NCI-H187 (cell line): ENCODE measurements at places on chromosomes 13 and 19.

DNA sequence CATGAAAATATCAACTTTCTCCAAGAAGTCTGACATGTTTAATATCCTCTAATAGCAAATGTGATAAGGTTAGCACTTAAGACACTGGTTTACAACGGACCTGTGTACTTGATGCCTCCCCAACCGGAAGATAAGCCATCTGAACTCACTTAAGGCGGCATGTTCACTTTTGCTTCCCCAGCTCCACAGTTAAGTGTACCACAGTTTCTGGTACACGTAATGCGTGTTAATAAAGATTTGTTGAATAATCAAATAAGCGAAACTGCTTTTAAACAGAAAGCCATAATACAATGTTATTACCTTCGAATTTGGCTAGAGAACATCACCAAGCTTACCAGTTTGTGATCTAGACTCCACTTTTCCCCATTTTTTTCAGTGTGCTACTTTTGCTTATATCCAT, 1.4 kb upstream of the PAN3 start:
- no peak for DNase-seq

DNA sequence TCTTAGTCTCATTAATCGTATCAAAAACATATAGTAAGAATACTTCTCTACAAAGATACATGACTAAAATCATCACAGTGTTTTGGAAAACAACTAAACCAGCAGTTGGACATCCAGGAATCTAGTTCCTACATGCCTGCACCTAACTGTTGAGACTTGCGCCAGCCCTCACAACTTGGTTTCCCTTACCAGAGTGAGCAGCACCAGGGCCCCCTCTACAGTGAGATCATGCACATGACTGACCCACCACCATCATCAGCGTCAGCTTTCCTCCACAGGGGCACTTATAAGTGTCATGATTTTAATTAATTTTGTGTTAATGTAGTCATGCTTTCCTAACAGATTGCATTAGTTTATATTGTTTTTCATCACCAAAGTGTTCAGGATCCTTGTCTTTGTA, 1322.0 kb downstream of the EFNB2 start:
- DNase-seq, result no peak

GRCh38 chr19:23440207-23440606, 44.9 kb upstream of the ZNF91 start:
- DNase-seq, result no peak

DNA sequence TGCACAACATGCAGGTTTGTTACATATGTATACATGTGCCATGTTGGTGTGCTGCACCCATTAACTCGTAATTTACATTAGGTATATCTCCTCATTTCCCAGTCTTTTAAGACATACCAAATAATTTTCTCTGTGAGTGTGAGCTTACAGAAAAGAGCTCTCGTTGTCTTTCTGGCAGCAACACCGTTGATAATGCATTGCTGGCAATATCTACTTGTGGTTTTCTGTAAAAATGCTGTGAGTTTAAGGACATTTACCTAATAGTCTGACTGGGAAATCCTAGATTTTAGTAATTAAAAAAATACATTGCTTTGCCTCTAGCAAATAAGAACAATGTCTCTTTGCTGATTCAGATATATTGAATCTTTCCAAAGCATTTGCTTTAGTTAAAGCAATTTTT, 8.4 kb downstream of the IGFL3 start:
- no peak for DNase-seq

GRCh38 chr13:94232161-94232950, 247.1 kb downstream of the DCT start:
- DNase-seq, result no peak

- DNase-seq, result peak; percentile 9
These were observed 232.9 kb upstream of the STARD13 start for GRCh38 chr13:33518452-33518851.

DNA sequence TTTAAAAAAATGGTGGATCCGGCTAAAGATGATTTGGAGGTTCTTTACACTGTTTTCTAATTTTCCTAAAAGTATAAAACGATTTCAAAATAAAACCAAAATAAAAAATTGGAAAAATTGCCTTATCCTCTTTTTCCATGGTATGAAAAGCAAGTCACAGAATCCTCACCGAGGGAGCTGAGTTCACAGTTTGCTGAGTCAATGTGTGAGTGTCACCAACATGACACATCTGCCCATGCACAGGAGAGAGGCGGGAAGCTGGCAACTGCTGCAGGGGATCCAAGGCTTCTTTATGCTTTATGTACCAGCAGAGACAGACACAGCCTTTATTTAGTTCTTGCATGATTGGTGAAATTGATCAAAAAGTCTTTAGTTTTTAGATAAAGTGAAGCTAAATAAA, 157.8 kb downstream of the TNFSF13B start:
- DNase-seq, result no peak

GRCh38 chr19:19686580-19686979, 17.9 kb downstream of the ZNF101 start:
- no peak for DNase-seq

GRCh38 chr13:92727118-92727517, 499.5 kb upstream of the GPC6 start:
- no peak for DNase-seq

- no peak for DNase-seq
These were observed 188.8 kb downstream of the POSTN start for GRCh38 chr13:37409756-37410155.

DNA sequence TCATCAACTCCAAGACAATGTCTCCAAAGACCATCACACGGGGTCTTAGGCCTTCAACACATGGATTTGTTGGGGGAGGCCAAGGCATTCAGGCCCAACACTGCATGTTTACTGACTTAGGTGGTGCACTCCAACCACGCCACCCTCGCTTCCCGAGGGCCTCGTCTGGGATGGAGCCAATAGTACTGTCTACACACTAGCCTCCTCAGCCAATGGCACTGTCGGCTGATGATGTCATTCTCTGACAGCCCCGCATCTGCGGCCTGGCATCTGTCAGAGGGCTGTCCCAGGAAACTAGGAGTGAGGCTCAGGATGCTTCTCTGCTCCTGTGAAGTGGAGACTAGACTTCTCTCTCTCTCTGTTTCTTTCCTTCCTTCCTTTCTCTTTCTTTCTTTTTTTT, 96.6 kb downstream of the TEX26 start:
- DNase-seq, result no peak

GRCh38 chr13:28859069-28859468, 38.9 kb downstream of the MTUS2 start:
- no peak for DNase-seq

GRCh38 chr13:95710313-95710712, 33.4 kb downstream of the DNAJC3 start:
- no peak for DNase-seq

- no peak for DNase-seq
These were observed 57.6 kb downstream of the MICU2 start for GRCh38 chr13:21546372-21546771.

DNA sequence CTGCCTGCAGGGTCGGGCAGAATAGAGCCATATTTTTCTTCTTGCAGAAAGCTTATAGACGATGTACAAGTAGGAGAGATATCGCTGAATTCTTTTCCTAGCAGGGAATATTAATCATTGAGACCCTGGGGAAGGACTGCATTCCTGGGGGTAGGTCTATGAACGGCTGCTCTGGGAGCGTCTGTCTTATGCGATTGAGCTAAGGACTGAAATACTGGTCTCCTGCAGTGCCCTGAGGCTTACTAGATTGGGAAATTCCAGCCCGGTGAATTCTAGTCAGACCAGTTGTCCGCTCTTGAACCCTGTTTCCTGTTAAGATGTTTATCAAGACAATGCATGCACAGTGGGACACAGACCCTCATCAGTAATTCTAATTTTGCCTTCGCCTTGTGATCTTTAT, 59.8 kb upstream of the UBAC2 start:
- DNase-seq, result no peak

- DNase-seq, result no peak
These were observed 4.8 kb downstream of the PRMT1 start for GRCh38 chr19:49681830-49682229.

- DNase-seq, result no peak
These were observed 1.6 kb upstream of the CFAP97D2 start for GRCh38 chr13:114177245-114178010.

DNA sequence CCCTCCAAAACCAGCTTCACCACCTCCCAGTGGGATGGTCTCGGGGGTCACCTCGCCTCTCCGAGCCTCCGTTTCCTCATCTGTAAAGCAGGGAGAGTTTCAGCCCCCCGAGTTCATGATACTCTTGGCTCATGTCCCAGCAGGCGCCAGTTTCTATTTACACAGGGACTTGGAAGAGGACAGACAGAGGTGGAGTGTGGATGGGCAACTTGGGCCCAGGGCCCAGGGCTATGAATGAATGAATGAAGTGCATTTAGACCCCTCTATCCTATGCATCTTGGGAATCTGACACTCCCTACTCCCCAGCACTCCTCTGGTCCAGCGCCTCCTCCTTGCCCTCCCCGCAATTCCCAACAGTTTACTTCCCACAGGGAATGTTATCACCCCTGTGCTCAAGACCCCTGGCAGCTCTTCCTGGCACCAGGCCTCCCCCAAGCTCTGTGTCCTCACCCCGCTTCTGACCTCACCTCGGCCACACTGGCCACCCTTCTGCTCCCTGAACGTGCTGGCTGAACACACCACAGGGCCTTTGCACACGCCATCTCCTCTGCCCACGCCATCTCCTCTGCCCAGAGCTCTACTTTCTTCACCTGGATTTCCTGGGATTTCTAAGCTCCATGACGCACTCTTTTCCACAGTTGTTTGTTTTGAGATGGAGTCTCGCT, 4.9 kb upstream of the C2CD4C start:
- DNase-seq, result no peak

DNA sequence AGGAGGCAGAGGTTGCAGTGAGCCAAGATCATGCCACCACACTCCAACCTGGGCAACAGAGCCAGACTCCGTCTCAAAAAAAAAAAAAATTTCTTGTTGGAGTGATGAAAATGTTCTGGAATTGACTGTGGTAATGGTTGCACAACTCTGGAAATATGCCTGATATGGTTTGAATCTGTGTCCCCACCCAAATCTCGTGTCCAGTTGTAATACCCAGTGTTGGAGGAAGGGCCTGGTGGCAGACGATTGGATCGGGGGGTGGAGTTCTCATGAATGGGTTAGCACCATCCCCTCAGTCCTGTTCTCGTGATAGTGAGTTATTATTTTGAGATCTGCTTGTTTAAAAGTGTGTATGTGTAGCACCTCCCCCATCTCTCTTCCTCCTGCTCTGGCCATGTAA, 41.1 kb upstream of the MAP3K10 start:
- no peak for DNase-seq

DNA sequence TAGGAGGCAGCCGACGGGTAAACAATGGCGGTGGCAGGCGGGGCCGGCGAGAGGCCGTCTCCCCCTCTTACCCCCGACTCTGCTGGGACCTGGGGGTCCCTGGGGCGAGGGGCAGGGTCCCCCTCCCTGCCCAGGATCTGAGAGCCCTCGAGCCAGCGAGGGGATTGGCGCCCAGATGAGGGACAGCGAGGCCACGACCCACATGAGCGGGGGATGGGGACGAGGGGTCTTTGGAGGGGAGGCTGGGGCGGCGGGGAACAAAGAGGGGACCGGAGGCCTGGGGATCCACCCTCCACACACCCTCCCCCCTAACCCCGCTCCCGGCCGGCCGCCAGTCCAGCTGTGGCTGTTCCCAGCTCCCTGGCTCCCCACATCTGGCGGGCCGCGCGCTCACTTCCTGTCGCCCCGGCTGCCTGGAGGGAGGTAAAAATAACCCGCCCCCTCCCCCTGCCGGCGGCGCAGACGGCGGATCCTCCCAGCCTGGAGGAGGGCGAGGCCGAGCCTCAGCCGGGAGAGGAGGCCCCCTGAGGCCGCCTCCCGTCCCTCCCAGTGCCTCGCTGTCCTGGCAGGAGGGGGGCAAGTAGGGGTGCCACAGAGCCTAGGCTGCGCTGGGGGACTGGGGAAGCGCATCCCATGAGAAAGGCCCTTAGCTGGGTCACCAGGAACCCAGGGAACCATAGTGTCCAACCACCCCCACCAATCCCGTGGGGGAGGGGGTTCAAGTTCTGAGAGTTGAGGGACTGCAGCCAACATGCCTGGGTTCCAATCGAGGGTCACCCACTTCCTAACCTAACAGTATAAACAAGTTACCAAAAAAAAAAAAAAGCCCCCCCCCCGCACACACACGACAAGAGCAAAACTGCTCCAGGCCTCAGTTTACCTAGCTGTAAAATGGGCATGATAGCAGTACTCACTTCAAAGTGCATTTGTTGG, 29.3 kb upstream of the NANOS3 start:
- peak; percentile 24 for DNase-seq

DNA sequence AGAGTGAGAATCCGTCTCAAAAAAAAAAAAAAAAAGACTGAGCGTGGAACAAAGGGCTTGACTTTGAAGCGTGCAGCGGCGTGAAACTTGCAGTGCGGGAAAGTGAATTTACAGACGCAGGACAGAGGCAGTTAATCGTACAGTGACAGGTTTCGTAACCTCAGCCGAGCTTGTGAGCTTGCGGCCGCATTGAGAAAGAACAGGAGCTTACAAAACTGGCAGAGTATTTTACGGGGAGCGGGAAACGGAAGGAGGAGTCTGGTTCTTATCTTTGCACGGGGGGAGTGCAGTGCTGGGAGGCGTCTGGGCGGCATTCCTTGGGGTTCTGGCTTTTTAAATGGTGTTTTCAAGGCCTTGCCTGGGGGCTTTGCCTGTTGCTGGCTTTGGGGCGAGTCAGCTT, 6.0 kb upstream of the BSG start:
- DNase-seq, result no peak

GRCh38 chr13:43246382-43246781, 223.0 kb downstream of the DNAJC15 start:
- no peak for DNase-seq

DNA sequence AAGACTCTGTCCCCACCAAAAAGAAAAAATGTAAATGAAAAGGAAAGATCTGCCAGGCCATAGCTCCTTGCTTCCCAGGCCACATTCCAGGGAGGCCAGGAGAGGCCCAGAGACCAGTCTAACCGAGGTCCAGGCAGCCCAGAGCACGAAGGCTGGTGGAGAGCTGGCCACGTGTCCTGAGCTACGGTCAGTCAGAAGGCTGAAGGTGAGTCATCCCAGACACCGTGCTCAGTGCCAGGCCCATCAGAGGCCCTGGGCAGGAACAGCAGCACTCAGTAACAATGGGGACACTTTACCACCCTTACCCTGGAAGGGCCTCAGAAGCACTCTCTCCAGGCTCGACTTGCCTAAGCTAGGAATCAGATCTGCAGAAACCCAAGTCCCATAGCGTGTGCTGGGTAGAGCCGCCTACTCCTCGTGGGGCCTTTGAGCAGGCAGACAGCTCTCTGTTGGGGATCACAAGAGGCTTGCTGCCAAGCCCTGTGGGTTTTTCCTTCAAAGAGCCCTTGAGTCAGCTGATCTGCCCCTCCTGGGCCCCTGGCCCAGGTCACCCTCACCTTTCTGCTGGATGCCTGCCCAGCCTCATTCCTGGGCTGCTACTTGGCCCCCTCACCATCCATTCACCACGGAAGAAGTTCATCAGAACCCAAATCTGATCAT, 11.6 kb upstream of the DNMT1 start:
- no peak for DNase-seq

- DNase-seq, result no peak
These were observed 51.0 kb downstream of the ZNF557 start for GRCh38 chr19:7120499-7120898.

- no peak for DNase-seq
These were observed 52.5 kb upstream of the GTF3A start for GRCh38 chr13:27371932-27372331.
